SHP77 (cell line): ENCODE measurements at places on chromosomes 1 and 21.

DNA sequence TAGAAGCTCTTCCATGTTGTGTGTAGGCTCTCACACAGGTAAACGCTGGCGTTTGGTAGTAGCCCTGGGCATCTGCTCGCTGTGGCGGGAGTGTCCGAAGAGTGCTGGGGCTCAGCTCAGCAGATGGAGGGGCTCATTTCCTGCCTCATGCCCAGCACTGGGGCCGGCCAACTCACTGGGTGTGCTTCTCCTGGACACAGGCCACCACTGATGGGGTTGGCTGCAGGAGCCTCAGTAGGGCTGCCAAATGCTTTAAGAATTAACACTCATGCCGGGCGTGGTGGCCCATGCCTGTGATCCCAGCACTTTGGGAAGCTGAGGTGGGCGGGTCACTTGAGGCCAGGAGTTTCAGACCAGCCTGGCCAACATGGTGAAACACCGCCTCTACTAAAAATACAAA lies 20.9 kb downstream of the UQCRHL start:
- DNase-seq = no peak

DNA sequence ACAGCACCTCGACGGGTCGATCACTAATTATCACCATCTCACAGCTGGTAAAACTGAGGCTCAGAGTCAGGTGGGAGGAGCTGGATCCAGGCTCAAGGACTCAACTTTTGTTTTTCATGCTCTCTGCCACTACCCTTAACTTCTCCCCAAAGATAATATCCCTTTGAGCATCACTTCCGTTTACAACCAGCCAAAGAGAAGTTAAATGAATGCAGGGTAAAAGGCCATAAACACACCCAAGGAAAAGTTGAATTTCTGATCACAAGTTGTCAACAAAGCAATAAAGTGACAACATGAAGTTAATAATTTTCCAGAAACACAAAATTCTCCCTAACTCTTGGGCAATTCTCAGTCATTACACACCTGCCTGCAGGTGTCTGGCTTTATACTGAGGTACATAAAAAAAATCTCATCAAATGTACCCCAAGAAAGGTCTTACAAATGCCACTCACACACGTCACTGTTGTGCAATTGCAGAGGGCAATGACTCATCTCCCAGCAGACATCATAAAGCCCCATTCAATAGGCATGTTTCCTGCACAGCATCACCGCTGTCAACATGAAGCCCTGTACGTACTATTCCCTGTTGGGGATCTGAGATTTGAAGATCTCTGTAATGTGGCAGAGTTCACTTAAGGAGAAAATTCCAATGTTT lies 3.4 kb downstream of the OR2T11 start:
- no peak for DNase-seq

- DNase-seq = no peak
Observed at GRCh38 chr1:180981596-180982387, 40.9 kb downstream of the STX6 start.

DNA sequence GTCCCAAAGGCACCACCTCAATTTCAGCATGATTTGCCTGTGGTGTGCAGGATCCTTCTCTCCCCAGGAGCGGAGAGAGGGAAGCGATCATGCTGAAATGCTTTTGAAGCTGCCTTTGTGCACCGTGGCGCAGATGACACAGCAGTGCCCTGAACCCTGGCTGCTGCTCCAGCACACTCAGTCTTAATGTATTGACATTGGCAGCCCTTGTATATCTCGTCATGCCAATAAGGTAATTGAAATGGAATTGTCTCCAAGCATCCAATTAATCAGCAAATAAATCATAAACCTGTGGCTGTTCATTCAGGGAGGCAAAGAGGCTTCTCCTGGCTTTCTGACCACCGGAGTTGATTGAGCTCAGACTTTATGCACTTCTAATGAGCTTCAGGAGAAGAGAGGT lies 139.8 kb downstream of the KAZN start:
- peak; percentile 22 for DNase-seq

DNA sequence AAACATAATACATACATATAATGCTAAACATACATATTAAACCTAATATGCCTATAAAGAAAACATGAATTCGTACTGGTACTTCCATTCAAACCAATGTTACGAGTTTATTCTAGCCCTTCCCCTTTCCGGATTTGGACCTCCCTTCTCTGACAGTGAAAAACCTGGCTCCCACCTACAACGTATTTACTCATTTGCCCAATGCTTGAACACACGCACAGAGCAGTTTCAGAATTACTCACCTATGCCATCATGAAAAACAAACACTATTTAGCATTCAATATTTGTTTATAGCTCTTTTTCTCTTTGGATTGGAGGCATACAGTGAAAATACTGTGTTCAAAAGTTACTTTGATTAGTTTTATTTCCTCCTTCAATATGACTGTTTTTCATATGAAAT lies 204.4 kb downstream of the LMX1A start:
- DNase-seq = no peak

- peak; percentile 9 for DNase-seq
Observed at GRCh38 chr1:48206371-48206770, 16.1 kb upstream of the SLC5A9 start.

DNA sequence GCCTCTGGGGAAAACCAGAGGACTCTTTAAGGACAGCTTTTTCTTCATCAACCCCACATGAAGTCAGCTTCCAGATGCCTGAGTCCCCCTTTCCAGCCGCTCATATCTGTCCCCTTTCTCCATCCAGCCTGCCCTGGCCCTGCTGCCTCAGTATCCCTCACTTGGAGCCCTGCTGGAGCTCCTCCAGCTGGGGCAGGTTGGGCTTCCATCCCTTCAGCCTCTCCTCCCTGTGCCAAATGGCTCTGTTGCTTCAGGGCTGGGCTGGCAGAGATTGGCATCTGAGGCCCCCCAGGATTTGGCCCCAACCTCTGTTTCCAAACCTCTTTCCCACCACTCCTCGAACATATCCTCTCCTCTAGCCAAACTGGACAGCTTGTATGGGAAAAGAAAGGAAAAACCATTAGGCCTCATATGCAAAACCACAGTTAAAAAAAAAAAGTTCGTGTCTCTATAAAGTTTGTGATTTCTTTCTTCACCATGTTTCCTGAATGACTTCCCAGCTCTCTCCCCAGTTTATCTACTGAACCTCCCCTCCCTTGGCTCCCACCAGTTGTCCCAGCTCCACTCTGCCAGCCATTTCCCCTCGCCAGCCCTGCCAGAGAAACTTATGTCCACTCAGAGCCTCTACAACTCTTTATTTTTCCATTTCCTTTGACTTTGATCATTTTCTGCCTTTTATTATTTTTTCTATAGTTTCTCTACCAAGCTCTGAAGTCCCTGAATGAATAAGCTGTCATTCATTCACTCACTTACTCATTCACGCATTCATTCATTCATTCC lies 217.9 kb downstream of the FOXD2 start:
- no peak for DNase-seq
